ENCODE measurements at places on chromosomes 12 and 14.

- no peak for DNase-seq
Observed at GRCh38 chr12:53425515-53426150, 2.0 kb downstream of the AMHR2 start.

- DNase-seq: no peak
Observed at GRCh38 chr14:68566075-68566474, 226.8 kb downstream of the ZFP36L1 start.

DNA sequence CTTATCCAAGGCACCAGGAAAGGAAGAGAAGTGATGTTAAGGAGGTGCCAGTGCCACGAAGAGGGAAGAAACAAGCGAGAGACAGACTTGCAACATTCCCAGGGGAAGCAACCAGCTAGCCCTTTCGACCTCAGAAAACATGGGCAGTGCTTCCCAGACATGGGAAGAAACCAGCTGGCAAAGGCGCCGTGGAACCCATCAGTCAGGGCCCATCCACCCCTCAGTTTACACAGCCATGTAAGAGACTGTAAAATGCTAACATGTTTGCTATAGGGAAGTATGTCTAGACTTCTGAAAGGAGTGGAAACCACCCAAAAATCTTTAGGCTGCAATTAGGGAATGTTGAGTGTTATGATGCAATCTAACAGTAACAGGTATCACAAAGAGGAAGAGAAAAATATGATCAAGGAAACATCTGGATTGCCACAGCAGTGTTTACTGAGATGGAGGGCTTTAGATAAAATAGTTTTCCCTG lies 26.3 kb downstream of the ANAPC5 start:
- no peak for DNase-seq

DNA sequence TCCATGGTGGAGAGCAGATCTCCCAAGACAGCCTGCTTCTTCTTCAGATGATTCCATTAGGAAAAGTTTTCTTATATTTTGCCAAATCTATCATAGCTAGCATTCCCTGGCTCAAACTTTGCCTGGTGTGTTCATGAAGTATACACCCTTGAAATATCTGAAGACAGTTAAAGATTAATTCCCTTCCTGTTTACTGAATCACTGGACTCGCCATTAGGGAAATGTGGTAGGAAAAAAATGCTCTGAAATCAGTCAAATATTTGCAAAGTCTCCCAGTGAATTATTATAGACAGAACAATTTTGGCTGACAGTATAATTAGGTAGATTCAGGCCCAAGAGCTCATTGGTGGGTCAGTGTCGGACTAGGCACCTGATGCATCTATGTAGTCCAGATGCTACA lies 86.5 kb downstream of the PDZRN4 start:
- no peak for DNase-seq

DNA sequence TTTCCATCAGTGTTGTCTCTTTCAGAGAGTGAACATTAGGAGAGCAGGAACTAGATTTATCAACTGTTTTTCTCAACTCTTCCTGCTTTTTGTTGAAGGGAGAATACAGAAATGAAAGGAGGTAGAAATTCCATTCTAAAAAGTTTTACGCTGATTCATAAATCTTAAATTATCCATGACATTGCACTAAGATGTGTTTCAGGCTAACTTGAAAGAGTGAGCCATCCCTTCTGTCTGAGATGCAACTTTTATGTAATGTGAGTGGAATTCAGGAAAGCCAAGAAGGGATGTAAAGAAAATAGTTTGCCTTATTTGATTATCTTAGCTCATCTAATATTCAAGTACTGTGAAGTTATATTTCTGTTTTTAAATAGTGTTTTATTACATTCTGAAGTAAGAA lies 349.5 kb upstream of the RGS6 start:
- DNase-seq: no peak

DNA sequence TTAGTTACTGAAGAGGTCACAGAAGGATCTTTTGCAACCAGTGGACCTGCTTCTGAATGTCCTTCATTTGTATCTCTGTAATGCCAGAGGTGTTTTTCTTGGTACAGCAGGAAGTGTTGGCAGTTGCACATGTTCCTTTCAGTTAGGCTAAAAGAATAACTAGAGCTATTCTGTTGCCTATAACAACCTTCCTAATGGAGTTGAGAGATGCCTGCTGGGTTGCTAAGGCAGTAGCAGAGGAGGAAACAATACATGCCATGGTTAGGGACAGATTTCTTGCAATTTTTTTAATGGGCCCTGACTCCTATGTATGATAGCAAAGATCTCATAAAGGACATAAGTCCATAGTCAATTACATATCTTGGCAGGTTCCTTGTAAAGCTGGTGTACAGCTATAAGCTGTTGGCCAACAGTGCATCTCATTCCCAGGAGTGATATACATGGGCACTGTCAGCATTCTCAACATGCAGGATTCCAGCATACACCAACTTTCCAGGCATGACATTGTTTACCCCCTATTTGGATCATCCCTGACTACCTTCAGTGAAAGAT lies 556.6 kb downstream of the CCER1 start:
- no peak for DNase-seq

- DNase-seq: no peak
Observed at GRCh38 chr12:111166779-111167540, 201.9 kb downstream of the PHETA1 start.

Measured in activated T-cell treated with anti-CD3 and anti-CD28 coated beads for 24 hours (primary cell).